SW480 (cell line): ENCODE measurements at places on chromosomes 5 and 9.

- DNase-seq: no peak
These were observed 47.4 kb downstream of the ROR2 start for GRCh38 chr9:91902475-91903125.

DNA sequence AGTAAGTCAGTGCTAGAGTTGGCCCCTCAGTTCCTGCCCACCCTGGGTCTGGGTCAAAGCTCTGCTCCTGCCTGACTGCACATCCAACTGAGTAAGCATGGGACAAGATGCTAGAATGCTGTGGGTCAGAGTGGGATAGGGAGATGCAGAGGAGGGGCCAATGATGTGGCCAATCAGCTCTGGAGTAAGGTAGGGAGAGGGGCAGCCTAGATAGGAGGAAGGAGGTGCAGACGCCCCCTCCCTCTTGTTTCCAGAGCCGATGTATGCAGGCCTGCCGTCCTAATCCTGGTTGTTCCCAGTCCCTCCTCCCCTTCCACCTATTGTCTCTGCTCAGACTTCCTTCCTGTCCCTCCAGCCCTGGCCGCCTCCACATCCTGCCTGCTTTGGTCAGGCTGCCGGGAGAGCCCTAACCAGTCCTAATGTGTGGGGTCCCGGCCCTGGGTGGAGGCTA lies 1.3 kb downstream of the ARAP3 start:
- peak; percentile 66 for DNase-seq

- no peak for DNase-seq
These were observed 126.1 kb downstream of the STARD4 start for GRCh38 chr5:111385970-111386831.

DNA sequence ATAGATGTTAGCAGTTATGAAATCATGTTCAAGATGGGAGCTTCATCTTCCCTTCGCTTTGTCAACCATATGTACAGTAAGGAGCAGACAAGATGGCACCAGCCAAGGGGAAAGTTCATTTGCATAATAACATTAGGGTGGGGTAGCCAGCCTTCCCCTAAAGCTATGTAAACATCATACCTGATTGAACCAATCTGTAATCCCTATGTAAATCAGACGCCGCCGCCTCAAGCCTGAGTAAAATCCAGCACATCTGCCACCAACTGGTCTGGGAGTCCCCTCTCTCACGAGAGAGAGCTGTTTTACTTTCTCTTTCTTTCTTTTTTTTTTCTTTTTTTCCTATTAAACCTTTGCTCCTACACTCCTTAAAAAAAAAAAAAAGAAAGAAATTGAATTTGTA lies 30.8 kb upstream of the REEP2 start:
- DNase-seq: no peak

- no peak for DNase-seq
These were observed 99.1 kb downstream of the RXRA start for GRCh38 chr9:134425401-134425800.

GRCh38 chr9:28923351-28923750 lies 1350.1 kb upstream of the C9orf72 start:
- no peak for DNase-seq

- DNase-seq: no peak
These were observed 148.8 kb upstream of the ABCA1 start for GRCh38 chr9:105076729-105077128.

DNA sequence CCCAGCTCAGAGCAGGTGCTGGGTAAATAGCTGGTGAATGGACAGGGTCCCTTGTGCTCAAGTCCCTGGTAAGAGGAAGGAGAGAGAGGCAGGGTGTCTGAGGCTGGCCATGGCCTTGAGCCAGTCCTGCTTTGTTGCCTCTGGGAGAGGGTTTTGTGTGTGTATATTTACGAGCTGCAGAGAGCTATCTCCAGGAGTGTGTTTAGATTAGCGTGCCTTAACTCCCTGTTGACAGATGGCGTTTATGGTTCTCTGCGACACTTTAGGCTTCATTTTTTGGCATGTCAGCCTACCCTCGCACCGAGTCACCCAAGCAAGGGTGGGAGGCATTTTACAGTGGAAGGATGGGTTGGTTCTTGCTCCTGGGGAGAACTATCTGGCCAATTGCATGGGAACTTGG lies 22.2 kb downstream of the HMCN2 start:
- DNase-seq: no peak

DNA sequence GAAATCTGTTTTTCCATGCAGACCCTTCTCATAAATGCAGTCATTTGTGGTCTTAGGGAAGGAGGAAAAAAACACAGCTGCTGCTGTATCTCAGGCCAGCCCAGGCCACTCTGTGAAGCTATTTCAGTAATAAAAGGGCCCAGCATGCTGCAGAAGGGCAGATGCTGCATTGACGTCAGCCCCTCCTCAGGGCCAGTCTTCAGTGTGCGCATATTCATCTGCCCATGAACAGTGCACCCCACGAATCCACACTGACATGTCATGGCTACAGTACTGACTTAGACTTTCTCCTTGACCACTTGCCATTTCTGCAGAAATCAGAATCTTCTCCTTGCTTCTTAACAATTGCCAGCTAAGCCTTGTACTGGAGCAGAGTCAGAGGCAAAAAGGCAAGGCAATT lies 304.7 kb downstream of the GABRG2 start:
- DNase-seq: no peak

DNA sequence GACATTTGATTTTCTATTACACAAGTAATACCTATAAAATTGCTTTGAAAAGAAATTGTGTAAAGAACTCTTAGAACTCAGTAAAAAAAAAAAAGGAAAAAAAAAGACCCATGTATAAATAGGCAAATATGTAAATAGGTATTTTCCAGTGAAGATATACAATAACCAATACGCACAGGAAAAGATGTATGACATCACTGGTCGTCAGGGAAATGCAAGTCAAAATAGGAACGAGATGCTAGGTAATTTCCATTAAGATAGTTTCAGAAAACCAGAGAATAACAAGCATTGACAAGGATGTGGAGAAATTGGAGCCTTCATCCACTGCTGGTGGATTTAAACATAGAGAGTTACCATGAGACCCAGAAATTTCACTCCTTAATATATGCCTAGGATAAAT lies 708.8 kb downstream of the MTRR start:
- no peak for DNase-seq

- DNase-seq: no peak
These were observed 1.2 kb downstream of the GLRX start for GRCh38 chr5:95821110-95822021.

- DNase-seq: peak; percentile 32
These were observed 59.6 kb upstream of the SPATA31C2 start for GRCh38 chr9:88197781-88198340.

DNA sequence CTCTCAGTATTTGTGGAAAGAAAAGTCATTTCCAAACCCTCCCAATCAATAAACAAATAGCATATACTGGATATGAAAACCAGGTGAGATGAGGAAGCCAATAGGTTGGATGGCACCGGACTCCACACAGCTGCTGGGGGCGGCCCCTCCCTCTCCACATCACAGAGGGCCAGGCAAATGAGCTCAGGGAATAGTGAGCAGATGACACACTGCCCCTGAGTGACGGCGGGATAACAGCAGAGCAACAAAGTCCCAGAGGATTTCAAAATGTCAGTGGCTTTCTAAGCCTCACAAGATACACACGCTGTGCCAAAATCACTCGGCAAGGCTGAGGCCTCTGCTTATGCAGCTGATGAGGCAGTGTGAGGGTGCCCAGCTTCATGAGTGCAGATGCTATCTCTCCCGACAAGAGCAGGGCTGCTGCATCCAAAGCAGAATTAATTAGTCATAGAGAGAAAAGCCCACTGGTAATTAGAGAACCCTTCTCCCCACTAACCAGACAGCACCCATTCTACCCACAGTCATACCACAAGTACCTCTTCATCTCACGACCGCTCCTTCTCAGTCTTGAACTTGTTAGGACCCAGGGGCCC lies 235.0 kb upstream of the NFIL3 start:
- DNase-seq: no peak

- peak; percentile 52 for DNase-seq
These were observed 52.1 kb downstream of the IL31RA start for GRCh38 chr5:55903121-55903701.

- no peak for DNase-seq
These were observed 1.3 kb downstream of the PRDM12 start for GRCh38 chr9:130665431-130666392.

GRCh38 chr5:123813264-123813663 lies 301.3 kb downstream of the CSNK1G3 start:
- no peak for DNase-seq

GRCh38 chr9:110835859-110836271 lies 167.3 kb downstream of the MUSK start:
- no peak for DNase-seq

DNA sequence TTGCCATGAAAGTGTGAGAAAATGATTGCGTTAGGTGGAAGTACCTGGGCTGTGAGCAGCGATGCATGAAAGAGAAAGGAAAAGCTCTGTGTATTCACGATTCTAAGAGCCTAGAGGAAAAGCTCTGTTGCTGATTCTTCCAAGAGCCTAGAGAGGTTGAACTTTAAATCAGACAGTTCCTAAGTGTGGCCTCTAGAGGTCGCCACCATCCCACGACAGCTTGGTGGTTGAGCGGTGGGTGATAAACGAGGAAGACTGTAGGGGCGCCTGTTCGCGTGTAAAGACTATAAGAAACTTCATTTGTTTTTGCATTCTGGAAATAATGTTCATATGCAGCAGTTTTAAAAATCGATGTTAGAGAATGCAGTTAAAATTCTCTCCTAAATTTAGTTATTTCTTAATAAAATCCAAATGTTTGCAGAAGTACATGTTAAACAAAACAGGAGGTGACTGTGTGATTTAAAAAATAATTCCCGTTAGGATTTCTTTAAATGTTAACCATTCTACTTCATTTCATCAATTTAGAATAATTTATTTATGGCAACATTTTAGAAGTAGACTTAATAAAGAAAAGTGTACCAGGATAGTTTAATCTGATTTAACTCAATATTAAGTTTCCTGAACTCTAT lies 107.7 kb downstream of the TENT4A start:
- peak; percentile 47 for DNase-seq

GRCh38 chr5:168165977-168166376 lies 125.5 kb upstream of the WWC1 start:
- DNase-seq: no peak
